ENCODE measurements at places on chromosomes 12 and 14.

- no peak for DNase-seq
Measured at GRCh38 chr12:112916270-112916669, 9.5 kb downstream of the OAS1 start.

- no peak for DNase-seq
Measured at GRCh38 chr12:3293446-3294161, 197.4 kb upstream of the PRMT8 start.

GRCh38 chr14:89902881-89903280 lies 51.6 kb downstream of the EFCAB11 start:
- DNase-seq = no peak

DNA sequence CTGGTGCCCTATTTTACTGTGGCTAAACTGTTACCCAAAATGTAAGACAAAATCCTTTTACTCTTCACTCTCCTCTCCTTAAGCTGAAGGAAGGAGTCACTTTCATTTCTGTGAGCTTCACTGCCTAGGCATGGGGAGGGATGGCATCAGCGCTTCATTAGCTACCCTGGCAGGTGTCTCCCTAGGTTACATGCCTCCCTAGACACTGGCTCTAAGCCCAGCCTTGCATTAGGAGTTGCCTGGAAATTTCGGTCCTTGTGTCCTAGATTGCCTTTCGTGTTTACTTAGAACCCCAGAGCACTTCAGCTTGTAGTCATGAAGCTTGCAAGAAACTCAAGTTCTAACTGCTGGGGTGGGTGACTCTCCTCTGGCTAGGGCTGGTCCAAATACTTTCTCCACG lies 520.5 kb upstream of the STXBP6 start:
- no peak for DNase-seq

DNA sequence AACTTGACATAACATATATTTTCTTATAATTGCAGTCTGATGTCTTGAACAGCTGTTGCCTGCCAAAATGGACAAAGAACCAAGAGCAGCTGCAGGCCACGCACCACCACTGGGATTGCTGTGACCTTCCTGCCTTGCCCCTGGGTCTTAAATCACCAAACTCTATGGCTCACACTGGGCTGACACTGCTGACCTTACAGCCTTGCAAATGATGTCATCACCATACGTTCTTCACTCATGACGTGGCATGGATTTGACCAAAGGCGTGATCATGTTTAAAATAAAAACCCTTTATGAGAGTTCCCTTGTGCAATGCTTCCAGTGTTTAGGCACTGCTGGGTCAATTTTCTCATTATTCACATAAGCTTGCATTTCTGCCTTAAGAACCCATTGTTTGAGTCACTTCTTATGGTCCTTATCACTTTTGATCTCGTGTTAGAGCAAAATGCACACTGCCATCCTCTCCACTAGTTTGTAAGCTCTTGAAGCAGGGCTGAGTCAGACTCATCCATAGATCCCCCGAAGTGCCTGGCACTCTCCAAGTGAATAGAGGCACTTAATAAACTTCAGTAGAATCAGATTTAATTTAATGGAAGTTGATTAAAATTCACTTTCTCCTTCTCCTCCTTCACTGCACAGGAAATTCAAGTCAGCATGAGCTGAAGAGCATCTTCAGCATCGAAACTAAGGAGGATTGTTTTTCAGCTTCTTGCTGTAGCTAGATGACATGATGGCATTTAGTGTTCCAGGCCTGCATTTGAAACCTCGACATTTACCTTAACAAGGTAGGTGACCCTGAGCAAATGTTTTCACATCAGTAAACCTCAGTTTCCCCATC lies 132.4 kb upstream of the PZP start:
- no peak for DNase-seq

- DNase-seq = no peak
Measured at GRCh38 chr12:40971911-40972310, 216.2 kb upstream of the PDZRN4 start.

DNA sequence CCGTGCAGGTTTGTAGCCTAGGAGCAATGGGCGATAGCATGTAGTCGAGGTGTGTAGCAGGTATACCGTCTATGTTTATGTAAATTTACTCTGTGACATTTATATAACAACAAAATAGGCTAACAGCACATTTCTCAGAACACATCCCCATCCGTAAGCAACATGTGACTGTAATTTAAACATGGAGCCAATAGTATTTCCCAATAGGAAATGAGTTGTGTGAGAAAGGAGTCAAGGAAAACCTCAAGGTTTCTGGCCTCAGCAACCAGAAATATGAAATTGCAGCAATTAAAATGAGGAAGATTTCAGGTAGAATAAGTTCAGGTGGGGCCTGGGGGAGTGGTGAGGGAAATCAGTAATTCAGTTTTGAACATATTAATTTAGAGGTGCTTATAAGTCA lies 136.0 kb downstream of the MSRB3 start:
- DNase-seq = no peak

Data from activated CD4-positive, alpha-beta T cell treated with anti-CD3 and anti-CD28 coated beads, Interleukin-2, amount 50 U/mL, for 24 hours (primary cell).